ENCODE measurements at places on chromosomes 13 and 19. TPM values are rescaled to one million over a fixed set of nuclear protein-coding genes. Genes with fewer than 3 reads are reported as not detected.
A peak's percentile ranks its signal among the peaks of the same experiment; 100 is the strongest.

DNA sequence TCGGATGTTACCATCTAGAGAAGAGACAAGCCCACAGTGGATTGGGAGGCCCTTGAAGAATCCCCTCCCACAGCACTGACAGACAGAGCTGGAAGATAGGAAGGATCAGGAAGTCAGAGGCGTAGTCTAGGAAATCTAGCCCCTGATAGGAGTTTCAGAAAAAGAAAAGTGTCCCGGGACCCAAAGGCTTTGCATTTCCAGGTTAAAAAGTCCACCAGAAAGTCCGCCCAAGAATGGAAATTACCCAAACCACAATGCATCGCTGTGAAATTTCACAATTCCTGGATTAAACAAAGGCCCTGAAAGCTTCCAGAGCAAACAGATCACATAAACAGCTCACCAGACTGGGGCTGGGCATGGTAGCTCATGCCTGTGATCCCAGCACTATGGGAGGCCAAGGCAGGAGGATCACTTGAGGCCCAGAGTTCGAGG, 146.9 kb downstream of the KDM4B start:
- no peak for DNase-seq

- DNase-seq, result no peak
Observed at GRCh38 chr13:75226733-75227435, 255.1 kb downstream of the TBC1D4 start.

DNA sequence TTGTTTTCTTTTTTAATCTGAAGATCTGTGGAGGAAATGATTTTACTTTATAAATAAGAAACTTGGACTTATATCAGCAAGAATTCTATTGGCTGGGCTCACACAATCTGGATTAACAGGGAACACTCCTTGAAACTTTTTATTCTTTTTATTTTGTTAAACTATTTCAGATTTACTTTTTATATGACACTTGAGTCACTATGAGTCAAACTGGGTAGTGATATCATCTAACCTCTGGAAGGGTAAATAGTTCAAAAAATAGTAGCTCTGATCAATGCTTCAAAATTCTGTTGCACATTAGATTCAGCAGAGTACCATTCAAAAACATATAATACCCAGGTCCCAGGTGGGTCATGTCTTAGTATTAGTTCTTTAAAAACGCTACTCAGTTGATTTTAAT, 55.1 kb upstream of the NBEA start:
- no peak for DNase-seq

DNA sequence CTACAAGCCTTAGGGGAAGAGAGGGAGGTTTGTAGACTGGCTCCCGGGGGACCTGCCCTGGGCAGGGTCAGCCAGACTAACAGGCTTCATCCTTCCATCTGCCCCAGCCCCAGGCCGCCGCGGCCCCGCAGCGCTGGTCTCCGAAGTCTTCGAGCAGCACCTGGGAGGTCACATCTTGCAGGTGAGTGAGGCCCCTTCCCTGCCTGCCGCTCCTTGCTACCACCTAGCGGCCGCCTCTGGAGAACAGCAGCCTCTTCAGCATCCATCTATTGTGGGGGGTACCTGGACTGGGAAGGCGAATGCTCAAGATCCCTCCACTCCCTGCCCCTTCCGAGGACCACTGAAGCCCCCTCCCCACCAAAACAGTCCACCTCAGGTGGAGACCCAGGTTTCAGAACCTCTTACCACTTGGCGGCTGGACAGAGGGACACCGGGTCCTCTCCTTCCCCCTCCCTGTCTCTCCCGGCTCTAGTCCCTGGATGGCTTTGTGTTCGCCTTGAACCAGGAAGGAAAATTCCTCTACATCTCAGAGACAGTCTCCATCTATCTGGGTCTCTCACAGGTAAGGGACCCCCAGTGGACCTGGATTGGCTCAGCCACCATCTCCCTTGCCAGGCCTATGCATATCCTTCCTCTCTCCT, 12.7 kb downstream of the NPAS1 start:
- DNase-seq, result no peak

The SLC17A7 gene
- 0.85 TPM for total RNA-seq

The CCNA1 gene
- total RNA-seq, result not detected

- DNase-seq, result no peak
Observed at GRCh38 chr13:99996381-99996973, 14.9 kb downstream of the ZIC2 start.

DNA sequence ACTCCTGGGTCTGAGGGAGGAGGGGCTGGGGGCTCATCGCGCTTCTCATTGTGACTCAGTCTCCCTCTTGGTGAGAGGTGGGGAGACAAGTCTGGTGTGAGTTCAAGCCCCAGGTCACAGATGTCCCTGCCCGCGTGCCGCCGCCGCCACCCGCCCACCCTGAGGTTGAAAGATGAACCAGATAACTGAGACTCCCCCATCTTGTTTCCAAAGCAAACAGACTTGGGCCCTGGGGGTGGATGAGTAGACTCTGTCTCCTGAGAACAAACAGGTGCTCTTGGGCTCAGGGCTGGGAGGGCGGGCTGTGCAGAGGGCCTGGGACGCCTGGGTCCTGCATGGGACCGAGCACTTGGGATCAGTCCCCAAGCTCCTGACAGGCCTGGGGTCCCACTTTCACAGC, 567 bp downstream of the SBK2 start:
- DNase-seq, result no peak

The MYO16 gene
- total RNA-seq, result 5.8 TPM

GRCh38 chr13:41622432-41623429, 165.4 kb downstream of the RGCC start:
- DNase-seq, result no peak

DNA sequence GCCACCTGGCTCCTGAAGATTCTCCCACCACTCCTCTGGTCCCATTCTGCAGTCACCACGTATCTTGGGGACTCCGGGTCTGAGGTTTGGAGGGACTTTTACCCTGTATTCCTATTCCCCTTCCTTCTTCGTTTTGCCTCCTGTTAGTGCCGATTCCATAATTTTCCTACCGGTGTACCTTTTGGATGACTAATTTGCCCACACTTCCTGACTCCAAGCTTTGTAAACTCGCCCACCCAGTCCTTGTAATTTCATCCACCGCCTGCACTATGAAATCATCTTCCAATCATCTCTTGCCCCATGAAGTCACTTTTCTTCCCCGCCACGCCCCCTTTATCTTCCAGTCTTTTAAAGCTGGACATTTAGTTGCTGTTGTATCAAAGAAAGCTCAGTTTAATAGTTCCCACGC, 572 bp downstream of the UCHL3 start:
- DNase-seq, result peak; percentile 70

GRCh38 chr13:20161275-20161950, 561 bp upstream of the GJA3 start:
- DNase-seq, result no peak

- no peak for DNase-seq
Observed at GRCh38 chr19:46408664-46409039, 4.7 kb downstream of the CCDC8 start.

DNA sequence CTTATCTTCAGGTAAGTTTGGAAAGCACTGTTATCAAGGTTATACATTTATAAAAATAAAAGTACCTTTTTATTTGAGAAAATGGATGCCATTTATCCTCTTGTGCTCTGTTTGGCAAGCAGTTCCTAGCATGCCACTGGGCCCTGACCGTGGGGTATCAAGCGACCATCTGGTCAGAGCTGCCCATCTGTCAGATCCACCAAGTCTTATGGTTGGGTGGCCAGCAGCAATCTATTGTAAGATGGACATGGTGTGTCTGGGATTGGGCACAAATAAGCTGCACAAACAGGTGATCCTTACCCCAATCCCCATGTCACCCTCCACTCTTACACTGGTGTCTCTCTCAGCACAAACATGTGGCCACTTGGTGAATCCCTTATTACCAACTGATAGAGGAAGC, 178.5 kb downstream of the DLEU7 start:
- no peak for DNase-seq

The CNMD gene
- total RNA-seq, result 0.42 TPM

GRCh38 chr13:94143624-94144350, 335.7 kb downstream of the DCT start:
- no peak for DNase-seq

The CYP2F1 gene
- not detected for total RNA-seq

The CEACAM4 gene
- total RNA-seq, result not detected

The CAPS gene
- 26.5 TPM for total RNA-seq

The TYK2 gene
- 55.5 TPM for total RNA-seq

- DNase-seq, result no peak
Observed at GRCh38 chr19:45599286-45599685, 2.7 kb downstream of the GPR4 start.

DNA sequence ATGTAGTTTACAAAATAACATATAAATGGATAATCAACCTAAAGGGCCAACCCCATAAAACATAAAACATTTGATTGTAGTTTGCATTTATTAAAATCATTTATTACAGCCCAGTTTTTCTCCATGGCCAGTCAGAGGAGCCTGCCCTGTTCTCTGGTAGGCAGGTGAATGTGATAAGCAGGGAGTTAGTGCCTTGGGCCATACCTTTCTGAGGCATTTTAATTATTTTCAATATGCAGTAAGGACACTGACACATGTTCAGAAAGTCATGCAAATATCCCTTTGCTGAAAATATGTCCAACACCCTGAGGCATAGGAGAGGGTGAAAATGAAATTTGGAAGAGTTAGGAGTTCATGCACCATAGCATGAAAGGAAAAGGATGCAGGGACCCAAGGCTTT, 242.6 kb upstream of the EDNRB start:
- DNase-seq, result no peak

- no peak for DNase-seq
Observed at GRCh38 chr13:37627428-37627827, 28.9 kb upstream of the POSTN start.

DNA sequence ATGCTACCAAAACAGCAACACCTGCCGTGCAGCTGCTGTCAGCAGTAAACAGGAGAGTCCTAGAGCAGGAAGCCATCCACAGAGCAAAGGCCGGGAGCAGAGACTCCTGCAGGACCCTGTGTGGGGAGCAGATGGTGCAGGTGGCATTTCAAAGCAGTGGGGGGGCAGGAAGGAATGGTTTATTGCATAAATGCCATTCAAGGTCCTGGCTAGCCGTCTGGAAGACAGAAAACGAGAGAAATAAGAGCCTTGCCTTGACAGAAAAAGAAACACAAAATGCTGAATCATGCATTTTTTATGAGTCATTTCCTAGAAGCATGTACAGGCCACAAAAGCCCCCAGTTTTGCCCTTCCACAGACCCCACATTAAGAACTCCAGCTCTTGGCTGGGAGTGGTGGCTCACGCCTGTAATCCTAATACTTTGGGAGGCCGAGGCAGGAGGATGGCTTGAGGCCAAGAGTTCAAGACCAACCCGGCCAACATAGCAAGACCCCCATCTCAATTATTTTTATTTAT, 5.4 kb downstream of the RSPH6A start:
- no peak for DNase-seq

The SLC46A3 gene
- 6.5 TPM for total RNA-seq

The CRB3 gene
- 4.4 TPM for total RNA-seq

DNA sequence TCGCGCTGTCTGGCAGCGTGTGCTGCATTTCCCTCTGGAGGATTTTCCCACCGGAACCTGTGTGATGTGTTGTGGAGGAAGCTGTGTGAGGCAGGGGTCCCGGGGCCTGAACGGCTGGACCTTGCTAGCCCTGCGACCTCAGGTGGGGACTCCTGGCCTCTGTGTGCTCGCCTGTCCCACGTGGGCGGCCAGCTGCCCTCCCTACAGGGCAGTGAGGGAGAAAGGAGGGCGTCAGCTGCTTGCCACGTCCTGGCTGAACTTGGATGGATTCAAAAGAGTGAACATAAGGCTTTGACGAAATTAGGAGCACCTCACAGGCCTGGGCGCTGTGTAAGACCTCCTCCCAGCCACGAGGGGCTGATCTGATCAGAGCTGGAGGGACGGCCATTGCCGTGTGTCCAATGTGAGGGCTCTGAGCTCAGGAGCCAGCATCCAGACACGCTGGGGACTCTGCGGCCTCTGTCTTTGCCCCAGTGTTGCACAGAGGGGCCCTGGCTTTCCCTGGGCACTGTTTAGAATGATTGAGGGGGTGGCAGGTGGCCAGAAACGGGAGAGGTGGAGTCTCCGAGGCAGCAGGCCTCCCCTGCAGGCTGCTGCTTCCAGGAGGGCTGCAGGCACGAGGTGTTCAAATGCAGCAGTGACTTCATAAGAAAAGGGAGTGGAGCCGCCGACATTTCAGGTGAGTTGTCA, 13.0 kb downstream of the TFDP1 start:
- DNase-seq, result no peak

The NAPSA gene
- total RNA-seq, result 0.58 TPM

The ZGLP1 gene
- total RNA-seq, result 1.1 TPM

DNA sequence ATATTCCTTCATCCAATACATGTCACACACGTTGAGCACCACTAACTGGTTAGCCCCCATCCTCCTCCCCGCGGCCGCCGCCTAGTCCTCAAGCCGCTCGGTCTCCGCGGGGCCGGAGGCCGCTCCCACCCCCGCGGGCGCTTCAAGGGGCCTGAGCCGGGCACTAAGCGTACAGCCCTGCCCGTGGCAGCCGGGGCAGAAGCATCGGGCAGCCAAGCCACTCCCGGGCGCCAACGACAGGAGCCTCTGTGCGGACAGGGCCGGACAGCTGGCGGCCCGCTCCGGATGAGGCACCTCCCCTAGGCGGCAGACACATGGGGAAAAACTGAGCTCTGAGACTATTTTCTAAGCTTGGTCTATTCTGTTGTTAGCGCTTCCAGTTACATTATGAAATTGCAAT, 2.8 kb upstream of the ZNF543 start:
- no peak for DNase-seq

The TMEM238 gene
- total RNA-seq, result not detected

DNA sequence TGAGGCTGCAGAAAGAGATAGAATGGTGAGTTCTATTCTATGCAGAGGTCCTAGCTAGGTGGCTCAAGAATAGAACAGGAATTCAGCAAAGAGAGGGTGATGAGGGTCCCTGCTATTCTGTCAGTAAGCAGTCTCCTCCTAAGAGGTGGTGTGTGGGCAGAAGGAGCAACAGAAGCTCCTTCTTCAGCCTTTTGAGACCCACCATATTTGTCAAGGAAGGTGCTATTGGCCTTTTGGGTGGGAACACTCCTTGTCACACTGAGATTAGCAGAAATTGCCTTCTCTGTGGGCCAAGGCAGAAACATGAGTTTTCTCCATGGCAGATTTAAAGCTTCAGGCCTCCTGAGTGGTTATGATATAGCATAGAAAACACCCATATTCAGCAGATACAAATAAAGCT, 39.4 kb upstream of the RAP2A start:
- DNase-seq, result no peak

DNA sequence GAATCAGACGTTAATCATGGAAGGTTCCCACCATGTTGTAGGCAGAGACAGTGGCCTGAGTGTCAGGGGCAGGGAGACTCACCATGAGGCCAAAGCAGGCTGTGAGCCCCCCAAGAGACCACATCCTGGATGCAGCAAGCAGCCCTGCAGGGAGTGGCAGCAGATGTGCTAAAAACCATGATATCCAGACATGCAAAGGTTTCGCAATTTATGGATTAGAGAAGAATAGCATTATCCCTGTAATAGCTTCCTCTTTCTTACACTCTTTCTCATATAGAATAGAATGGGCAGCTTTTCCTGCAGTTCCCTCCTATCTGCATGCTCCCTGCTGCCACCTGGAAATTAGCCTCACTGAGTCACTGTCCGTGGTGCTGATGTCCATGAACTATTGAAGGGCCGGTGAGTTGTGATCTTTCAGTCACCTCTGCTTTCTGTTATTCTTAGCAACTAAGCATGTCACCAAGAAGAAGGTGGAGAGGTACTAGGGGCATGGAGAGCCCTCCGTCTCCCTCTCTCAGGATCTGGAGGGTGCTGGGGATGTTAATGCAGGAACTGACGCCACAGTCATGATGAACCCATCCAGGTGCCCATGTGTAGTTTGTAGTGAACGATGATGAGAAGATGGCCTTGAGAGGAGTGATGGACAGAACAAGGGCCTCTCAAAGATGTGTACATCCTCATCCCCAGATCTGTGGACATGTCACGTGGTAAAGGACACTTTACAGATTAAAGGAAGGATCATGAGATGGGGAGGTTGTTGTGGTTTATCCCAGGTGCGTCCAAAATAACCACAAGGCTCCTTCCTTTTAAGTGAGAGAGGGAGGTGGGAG, 9.9 kb downstream of the CEACAM4 start:
- no peak for DNase-seq

The TTC9B gene
- total RNA-seq, result 0.21 TPM

Measured in urinary bladder (tissue), 4 donors.